Heart left ventricle (tissue), 16 donors: ENCODE measurements at places on chromosomes 11 and 22.

DNA sequence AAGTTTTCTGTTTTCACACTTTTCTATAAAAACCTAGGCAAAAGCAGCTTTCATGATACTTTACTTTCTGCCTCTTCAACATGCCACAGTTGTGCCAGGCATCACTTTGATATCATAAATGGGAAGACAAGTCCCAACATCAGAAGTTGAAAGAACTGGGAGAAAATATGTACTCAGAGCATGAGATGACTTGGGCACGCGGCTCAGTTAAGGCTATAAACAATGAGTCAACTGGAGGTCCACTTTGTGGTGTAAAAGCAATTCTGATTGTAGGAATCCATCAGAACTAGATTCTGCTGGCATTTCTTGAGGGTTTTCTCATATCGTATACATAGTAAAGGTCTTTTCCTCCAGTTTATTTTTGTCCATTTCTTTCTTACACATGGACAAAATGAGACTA, 109.7 kb upstream of the USP47 start:
- no peak overlapping the region for H3K4me3 ChIP-seq
- H3K27ac ChIP-seq, result no peak overlapping the region
- no peaks in the 10 kb centered on the region for H3K36me3 ChIP-seq
- no peak for DNase-seq
- no peaks in the 10 kb centered on the region for H3K4me1 ChIP-seq

- no peaks in the 10 kb centered on the region for H3K27me3 ChIP-seq
- no peaks in the 10 kb centered on the region for H3K36me3 ChIP-seq
- peaks cover 5% of the 10 kb centered on the region for H3K4me1 ChIP-seq
These were observed 72.9 kb downstream of the KIRREL3 start for GRCh38 chr11:126927623-126928022.

GRCh38 chr11:111540114-111540936, at the start of gene LAYN:
Gene LAYN (plus strand): TSS chr11:111540720. CDS start chr11:111540844, 124 bp downstream.
- H3K36me3 ChIP-seq, result no peaks in the 10 kb centered on the region
- H3K27me3 ChIP-seq, result no peaks in the 10 kb centered on the region
- DNase-seq, result peak; percentile 69
- H3K27ac ChIP-seq, result peak within 1 kb of the TSS; percentile 78
- peak within 1 kb of the TSS; percentile 59 for H3K4me3 ChIP-seq

- H3K4me1 ChIP-seq, result peaks cover 24% of the 10 kb centered on the region
- H3K27me3 ChIP-seq, result no peaks in the 10 kb centered on the region
- H3K36me3 ChIP-seq, result no peaks in the 10 kb centered on the region
- H3K27ac ChIP-seq, result no peak overlapping the region
- no peak overlapping the region for H3K4me3 ChIP-seq
- no peak for DNase-seq
These were observed 9.4 kb upstream of the PIM3 start for GRCh38 chr22:49951000-49951677.

DNA sequence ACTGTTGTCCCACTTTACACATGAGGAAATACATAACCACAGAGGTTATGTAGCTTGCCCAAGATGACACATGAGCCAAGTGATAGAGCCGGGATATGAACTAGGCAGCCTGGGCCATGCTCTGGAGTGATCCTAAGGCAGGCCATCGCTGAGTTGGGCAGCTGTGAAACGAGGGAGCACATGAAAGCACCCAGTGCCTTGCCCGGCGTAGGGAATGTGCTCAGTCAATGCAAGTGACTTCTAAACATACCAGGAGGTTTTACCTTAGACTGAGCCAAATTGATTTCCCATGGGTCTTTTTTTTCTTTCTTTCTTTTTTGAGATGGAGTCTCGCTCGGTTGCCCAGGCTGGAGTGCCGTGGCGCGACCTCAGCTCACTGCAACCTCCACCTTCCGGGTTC, 10.5 kb downstream of the GRIK4 start:
- H3K36me3 ChIP-seq, result no peaks in the 10 kb centered on the region
- H3K4me1 ChIP-seq, result no peaks in the 10 kb centered on the region
- no peak overlapping the region for H3K27ac ChIP-seq
- H3K4me3 ChIP-seq, result no peak overlapping the region
- DNase-seq, result no peak
- peaks cover 25% of the 10 kb centered on the region for H3K27me3 ChIP-seq

DNA sequence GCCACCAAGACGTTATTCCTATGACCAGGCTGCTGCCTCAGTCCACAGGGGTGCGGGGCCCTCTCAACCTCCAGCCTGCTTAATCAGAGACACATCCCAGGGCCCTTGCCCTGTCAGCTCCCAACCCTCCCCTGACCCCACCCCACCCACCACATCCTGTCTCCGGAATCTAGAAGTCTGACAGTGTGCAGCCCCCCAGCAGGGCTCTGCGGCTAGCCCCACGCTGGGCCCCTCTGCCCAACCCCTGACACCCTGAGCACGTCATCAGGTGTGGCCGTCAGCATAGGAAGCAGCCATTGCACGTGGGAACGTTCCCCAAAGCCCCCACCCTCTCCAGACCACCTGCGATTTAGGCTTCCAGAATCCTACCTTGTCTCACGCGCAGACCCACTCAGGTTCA, 34.3 kb upstream of the IGSF9B start:
- no peak for DNase-seq
- H3K27me3 ChIP-seq, result no peaks in the 10 kb centered on the region
- peaks cover 18% of the 10 kb centered on the region for H3K4me1 ChIP-seq
- no peak overlapping the region for H3K4me3 ChIP-seq

DNA sequence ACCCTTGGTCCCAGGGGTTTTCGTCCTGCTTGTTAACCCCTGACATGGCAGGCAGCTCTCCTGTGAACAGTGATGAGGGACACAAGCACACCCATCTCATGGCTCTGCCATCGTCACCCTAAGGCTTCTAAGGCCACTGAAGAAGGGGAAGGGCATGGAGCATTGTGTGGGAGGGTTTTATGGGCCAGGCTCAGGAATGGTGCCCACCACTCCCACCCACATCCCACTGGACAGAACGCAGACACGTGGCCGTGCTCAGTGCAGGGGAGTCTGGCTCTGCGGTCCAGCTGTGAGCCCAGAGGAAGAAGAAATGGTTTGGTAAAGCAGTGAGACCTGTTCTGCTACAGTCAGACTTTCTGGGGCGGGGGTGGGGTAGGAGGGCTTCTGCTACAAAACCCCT, 130.0 kb downstream of the CACNA1I start:
- H3K27me3 ChIP-seq, result peaks cover 20% of the 10 kb centered on the region
- no peak overlapping the region for H3K27ac ChIP-seq
- H3K36me3 ChIP-seq, result no peaks in the 10 kb centered on the region
- no peak overlapping the region for H3K4me3 ChIP-seq

GRCh38 chr11:3341298-3341697, 37.6 kb downstream of the ZNF195 start:
- no peaks in the 10 kb centered on the region for H3K4me1 ChIP-seq
- H3K4me3 ChIP-seq, result no peak overlapping the region
- no peaks in the 10 kb centered on the region for H3K36me3 ChIP-seq
- no peak for DNase-seq

GRCh38 chr11:130513132-130513531, 64.7 kb downstream of the ADAMTS15 start:
- H3K36me3 ChIP-seq, result no peaks in the 10 kb centered on the region
- DNase-seq, result peak; percentile 70
- peak overlapping the region; percentile 69 for H3K27ac ChIP-seq
- no peak overlapping the region for H3K4me3 ChIP-seq
